ENCODE measurements at places on chromosomes 4 and X.

DNA sequence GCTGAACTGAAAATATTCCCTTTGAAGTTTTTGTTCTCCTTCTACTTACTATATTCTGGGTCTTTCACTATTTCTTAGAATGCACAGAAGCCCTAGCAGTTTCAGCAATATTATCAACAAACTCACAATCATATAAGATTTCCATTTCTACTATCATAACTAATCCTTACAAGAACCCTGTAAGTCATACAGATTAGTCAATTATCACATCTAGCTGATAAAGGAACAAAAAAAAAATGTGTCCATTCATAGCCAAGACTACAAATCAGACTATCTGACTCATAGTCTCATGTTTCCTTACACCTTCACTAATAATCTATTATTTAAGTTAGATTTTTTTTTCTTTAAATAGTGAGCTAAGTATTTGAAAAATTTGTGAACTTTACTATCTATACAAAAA lies 72.5 kb downstream of the LRBA start:
- DNase-seq: no peak

DNA sequence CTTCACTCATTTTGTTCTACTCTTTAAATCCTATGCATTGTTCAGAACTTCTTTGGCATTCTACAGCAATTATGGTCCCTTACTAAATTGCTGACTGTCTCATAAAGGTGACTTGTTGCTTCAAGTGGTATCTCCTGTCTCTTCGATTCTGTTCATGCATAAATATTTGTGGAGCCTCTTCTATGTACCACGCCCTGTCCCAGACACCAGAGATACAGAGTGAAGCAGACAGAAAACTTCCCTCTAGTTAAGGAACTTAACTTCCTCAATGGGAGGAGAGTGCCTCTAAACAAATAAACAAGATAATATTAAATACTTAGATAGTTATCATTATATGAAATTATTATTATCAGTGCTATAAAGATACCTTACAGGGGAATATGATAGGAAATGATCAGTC lies 235.7 kb downstream of the FRAS1 start:
- DNase-seq: no peak

DNA sequence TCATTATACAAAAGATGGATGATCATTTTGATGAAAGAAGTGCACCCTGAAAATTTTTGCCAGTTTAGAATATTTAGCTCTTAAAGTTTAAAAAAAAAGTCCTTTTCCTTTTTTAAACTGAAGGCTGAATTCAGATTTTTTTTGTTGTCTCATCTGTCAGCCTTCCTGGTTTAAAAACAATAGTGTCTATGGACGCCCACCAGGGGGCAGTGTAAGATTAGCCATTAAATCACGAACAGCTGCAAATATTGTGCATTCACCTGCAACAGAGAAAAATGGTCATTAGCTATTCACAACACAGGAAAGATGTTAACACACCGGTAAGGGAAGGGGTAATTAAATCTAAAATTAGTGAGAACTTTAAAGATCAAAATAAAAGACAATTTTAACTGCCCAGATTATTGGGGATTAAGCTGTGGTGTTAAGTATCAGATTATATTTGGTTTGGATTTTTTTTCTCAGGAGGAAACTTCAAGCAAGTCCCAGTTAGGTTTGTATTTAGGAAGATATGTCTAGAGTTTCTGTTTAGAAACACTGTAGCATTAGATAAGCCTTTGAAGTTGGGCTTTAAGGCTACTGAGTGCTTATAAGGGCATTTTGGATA lies 4.4 kb upstream of the CXorf38 start:
- peak; percentile 51 for DNase-seq

DNA sequence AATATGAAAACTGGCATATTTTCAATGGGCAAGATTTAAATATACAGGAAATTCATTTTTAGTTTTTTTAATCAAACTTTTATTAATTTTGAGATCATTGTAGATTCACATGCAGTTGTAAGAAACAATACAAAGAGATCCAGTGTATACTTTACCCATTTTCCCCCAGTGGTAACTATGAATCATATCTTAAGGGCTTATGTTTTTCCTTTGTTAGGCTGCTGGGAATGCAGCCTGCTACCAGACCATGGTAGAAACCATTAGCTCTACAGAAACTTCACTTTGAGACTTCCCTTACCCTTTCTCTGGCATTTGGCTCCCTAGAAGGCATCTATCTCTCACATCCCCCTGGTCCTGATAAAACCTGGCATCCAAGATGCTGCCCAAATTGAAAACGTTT lies 147.6 kb upstream of the EOLA2 start:
- no peak for DNase-seq

DNA sequence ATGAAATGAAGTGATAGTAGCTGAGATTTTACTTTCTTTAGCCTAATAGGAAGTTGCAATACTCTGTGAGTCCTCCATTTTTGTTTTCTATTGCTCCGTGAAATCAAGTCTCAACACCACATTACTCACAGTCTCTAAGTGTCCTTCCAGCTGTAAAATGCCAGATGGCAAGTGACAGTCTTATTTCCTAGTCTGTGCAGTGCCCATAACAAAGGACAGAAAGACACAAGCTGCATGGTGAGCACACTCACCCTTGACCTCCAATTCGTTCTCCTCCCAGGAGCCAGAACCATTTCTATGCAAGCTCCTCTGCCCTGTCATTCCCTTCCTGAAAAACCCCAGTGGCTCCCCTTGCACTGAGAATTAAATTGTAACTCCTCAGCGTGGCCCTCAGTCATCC lies 101.6 kb downstream of the PARM1 start:
- DNase-seq: no peak

GRCh38 chr4:29309050-29309449 lies 1411.1 kb upstream of the PCDH7 start:
- DNase-seq: no peak

DNA sequence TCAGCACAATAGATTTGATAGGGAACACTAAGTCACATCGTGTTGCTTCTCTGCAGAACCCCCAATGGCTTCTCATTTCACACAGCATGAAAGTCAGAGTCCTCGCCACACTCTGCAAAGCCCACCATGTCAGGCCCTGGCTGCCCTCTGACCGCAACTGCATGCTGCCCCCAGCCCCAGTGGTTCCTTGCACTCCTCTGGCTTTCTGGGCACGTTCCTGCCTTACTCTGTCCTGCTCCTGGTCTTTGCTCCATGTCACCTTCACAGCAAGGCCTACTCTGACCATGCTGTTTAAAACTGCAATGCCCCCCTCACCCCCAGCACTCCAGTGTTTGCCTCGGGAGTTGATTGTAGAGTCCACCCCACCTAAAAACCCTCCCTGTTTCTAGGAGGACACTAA lies 78.1 kb downstream of the EVC start:
- DNase-seq: no peak

DNA sequence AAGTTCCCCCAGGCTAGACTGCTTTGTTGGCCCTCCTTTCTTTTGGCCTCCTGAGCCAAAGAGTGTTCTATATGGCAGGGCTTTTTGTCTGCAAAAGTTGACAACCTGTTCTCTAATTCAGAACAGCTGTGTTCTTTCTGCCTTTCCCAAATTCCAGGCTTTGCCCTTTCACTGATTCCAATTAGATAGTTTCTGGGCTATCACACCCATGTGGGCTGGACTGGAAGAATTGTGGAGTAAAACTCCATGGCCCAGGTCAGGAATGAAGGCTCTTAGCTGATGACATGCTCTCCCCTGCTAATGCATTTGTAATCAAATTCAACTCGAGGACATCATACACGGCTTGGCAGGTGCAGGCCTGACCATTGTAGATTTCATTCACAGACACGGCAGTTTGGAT lies 19.4 kb downstream of the BMP3 start:
- DNase-seq: no peak

DNA sequence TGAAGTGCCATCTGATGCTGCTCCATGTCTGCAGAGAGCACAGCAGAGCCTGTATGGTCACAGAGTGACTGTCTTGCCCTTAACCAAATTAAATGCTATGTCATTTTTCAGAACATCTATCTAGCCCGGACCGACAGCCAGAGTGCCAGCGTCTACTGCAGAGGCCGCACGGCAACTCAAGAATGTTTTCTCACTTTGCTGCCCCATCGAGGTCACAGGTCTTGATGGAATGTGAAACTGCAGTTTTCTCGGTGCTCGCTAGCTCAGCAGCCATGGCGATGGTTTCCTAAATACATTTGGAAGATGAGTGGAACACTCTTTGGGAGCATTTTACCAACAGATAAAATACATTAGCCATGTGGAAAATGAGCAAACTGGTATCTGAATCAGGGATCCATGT lies 125.7 kb downstream of the ENPP6 start:
- no peak for DNase-seq

DNA sequence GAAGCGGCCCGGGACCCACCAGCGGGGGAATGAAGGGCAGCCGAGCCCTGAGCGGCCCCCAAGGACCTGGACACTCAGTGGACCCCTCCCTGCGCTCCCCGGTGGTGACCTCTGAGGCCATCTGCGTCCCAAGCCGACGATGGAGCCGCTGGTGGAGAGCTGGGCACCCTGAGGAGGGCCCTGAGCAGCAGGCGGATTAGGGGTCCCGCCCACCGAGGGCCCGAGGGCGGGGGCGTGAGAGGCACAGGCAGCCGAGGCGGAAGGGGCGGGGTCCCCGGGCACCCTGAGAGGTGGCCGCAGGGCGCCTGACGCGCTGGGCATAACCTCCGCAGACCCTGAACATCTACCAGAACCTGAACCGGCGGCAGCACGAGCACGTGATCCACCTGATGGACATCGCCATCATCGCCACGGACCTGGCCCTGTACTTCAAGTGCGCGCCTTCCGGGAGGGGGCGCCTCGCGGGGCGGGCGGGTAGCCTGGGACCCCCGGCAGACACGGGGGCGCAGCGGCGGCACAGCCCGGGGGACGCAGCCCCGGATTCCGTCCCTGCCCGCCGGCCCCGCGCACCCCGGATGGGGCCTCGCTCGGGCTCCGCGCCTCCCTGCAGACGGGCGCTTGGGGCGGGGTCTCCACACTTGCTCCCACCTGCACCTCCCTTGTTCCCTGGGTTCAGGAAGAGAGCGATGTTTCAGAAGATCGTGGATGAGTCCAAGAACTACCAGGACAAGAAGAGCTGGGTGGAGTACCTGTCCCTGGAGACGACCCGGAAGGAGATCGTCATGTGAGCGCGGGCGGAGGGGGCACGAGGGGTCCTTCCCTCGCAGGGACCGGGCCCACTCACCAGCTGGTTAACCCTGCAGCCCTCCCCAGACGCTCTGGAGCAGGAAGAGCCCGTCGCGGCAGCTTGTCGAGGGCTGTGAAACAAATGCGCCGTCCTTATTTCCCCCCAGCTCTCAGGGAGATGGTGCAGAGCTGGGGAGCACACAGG lies 10.3 kb downstream of the ATP5ME start:
- peak; percentile 82 for DNase-seq

DNA sequence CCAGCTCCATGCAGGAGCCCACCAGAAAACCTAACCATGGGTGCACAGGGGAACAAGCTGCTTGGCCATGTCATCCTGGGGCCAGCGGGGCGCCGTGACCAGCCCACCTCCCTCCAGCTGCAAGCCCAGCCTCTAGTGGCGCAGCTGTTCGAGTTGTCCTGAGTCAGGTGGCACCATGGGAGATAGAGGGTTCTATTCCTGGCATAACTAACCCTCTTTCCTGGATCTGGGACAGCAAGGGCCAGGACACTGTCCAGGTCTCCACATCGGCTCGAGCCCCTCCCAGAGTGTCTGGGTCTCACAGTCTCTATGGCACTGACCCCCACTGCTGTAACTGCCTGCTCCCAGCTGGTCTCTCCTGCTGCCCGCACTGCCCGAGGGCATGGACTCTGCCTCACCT lies 16.7 kb downstream of the ABLIM2 start:
- DNase-seq: no peak
